Neural progenitor cell (in vitro differentiated cells): ENCODE measurements at places on chromosomes 3 and 15.

DNA sequence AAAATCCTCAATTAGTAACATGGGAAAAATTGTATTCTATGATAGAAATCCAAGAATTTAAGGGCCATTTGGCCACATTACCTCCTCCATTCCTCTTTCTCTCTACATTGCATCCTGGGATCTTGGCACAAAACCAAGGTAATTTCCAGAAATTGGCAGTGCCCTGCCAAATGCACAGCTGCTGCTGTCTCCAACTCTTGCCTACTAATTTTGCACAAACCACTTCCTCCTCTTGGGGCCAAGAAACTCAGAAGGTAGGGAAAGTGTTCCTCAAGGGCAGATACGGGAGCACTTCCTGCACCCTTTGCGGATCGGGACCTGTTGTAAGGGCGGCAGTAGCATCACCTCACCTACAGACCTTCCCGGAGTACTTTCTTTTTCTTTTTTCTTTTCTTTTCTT lies 57.8 kb downstream of the MAP3K13 start:
- no peak for DNase-seq

GRCh38 chr3:179421500-179421899 lies 29.8 kb downstream of the GNB4 start:
- peak; percentile 35 for DNase-seq

DNA sequence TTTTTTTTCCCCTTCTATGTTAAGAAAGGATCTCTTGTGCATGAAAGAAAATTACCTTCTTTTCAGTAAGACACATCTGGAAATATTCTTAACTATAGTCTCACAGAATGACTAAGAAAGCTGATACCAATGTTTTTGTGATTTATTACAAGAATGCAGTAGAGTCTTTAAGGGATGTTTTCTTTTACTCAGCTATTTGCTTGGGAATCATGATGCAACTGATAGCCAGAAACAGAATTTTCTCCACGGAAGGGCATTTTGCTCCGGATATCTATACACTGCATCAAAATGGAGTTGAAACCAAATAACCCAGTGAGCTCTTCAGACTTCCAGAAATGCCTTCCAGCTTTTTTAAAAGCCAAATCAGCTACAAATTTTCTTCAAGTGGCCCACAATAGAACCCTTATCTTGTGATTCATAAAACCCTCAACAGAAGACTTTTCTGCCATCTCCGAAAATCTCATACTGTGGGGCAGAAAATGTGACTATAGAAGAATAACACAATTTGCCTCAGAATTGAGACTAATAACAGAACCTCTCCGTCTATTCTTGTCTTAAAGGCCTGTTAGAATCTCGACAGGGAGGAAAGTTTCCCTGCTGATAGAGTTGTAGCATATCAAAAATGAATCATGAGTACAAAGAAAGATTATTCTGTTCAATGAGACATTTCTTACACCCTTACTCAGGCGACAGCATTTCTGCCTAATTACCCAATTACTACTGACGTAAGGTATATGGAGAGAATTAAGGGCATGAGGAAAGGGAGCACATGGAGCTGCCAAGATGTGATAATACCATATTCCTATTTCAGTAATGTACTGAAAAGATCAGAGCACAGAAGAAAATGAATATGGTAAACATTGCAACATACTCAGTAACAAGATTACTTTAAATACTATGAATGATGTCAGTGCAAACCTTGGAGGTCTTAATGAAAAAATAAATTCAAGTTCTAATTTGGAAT lies 900.1 kb downstream of the ROBO1 start:
- DNase-seq: no peak

GRCh38 chr3:177745607-177746005 lies 548.3 kb upstream of the TBL1XR1 start:
- DNase-seq: no peak

DNA sequence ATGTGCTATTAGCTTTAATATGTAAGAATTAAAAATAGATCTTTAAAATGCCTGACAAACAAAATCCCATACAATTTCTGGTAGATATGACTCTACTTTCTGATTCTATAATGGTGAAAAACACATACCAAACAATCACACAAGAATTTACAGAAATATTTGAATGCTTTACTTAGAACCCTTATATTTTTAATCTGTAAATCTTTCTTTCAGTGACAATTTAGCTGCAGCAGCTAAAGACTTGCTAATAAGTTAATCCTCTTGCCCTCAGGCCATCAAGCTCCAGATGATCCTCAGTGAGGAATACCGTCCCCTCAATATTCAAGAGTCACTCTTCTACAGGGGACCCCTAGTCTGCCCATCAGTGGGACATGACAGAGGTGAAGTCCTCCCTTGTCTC lies 55.6 kb downstream of the C3orf80 start:
- DNase-seq: no peak

- DNase-seq: no peak
These were observed 147.3 kb upstream of the CDIN1 start for GRCh38 chr15:36432161-36432560.

DNA sequence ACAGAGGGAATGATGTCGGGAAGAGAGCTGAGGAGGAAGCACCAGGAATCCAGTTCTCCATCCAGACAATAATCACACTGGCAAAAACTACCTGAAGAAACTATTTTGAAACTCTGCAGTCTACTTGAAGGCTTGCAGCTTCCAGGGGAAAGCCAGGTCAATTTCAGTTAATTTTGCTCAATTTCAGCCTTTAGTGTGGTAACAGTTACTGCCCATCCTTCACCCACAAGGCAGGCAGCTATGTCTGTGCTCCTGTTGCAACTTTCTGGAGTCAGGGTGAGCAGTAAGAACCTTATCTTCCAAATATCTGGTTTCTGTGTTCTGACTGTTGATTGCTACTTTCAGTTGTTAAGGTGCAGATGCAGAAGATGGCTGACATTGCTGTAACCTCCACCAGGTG lies 221.7 kb downstream of the ADAMTS17 start:
- DNase-seq: no peak

- peak; percentile 80 for DNase-seq
These were observed at the start of gene SHISA5 for GRCh38 chr3:48504051-48504946. TSS of gene SHISA5 (minus strand) at chr3:48504174. CDS start at chr3:48504094, 80 bp downstream.

DNA sequence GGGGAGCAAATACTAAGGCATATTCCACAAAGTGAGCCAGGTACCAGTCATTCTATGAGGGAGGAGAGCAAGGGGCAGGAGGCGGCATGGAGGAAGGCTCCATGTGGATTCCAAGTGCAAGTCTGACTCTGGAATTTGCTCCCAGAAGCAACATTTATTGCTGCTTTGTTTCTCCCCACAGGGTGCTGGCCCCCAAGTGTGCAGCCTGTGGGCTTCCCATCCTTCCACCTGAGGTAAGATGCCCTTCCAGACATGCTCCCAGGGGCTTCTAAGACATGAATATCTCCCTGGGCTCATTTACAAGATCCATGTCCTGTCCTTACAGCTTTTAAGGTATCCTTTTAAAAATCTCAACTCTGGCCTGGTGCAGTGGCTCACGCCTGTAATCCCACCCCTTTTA lies 15.9 kb upstream of the SACM1L start:
- DNase-seq: no peak

DNA sequence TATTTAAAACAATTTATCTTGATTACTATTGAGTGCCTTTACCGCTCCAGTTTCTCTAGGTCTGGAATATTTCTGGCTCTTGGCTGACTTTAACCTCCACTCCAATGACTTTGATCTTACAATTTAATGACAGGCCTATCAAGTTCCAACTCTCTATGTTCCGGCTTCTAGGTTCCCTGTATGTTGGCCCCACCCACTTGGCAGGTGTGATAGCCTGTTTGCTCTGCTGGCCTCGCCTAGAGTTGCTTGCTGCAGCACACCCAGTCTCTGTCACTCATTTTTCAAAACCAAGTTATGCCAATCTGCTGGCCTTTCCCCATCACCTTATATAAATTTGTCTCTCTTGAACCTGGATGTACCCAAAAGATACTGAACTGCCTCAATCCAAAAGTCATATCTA lies 428.0 kb downstream of the ROBO1 start:
- no peak for DNase-seq

GRCh38 chr15:68542771-68543164 lies 36.0 kb upstream of the CORO2B start:
- no peak for DNase-seq

DNA sequence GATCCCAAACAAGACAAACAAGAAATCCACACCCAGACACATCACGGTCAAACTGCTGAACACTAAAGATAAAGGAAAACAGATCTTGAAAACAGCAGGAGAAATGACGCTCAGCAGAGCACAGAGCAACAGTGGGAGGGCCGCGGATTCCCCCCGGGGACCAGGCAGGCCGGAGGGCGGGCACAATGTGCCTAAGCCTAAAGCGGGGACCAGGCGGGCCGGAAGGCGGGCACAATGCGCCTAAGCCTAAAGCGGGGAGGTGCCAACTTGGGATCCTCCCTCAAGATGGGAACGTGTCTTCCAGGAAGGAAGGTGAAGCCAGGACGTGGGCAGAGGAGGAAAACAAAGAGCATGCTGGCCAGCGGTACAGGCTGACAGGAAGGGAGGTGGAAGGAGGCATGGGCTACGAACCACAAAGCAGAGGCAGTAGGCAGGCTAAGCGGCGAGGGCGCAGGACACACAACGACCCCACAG lies 31.1 kb downstream of the CYFIP1 start:
- DNase-seq: peak; percentile 83

DNA sequence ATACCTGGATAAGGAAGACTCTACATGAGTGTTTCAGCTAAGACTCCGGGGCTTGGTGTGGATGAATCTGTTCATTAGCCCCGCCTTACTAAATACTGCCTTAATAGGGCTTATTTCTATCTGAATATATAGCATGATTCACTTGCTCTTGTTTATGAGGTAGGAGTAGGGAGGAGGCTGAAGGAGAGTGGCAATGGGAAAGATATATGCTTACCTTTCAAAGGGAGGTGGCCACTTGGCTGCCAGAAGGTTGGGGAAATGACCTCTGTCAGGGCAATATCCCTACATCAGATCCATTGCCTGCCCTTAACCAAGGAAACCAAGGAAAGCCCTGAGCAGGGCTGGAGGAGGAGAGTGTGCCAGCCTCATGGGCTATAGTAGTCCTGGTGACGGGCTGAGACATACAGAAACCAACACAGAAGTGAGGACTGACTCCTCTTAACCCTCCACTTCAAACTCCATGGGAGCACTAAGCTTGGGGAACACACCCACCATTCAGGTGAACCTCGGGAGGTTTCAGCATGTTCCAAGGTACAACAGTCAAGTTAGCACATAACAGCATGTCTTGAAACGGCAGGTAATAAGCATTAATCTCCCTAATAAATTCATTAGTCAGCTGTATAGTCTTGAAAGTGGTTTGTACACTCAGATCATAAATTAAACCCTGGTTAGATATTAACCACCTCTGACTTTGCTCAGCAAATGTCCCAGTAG lies 80.1 kb downstream of the EOMES start:
- DNase-seq: no peak

- no peak for DNase-seq
These were observed 24.5 kb downstream of the MAP2K1 start for GRCh38 chr15:66411190-66411589.

- DNase-seq: no peak
These were observed 153.7 kb upstream of the HES1 start for GRCh38 chr3:193982258-193982659.

DNA sequence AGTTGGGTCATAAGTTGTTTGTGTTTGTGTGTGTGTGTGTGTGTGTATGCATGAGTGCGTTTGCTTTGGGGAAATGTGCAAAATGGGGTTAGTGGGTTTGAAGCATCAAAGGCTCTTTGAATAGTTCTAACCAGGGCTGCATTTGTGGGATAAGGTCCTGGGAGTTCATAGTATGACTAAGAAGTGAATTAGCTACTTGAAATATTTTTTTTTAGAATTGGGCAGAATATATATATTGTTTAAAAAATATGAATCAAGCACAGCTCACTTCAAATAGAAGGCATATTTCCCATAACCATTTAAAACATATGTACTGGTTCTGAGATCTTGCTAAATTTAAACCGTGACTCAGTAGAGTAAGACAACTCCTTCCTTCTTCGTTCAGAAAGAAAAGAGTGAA lies 43.1 kb downstream of the IGF2BP2 start:
- no peak for DNase-seq

- DNase-seq: no peak
These were observed 153.8 kb downstream of the SEMA6D start for GRCh38 chr15:47870956-47871625.

DNA sequence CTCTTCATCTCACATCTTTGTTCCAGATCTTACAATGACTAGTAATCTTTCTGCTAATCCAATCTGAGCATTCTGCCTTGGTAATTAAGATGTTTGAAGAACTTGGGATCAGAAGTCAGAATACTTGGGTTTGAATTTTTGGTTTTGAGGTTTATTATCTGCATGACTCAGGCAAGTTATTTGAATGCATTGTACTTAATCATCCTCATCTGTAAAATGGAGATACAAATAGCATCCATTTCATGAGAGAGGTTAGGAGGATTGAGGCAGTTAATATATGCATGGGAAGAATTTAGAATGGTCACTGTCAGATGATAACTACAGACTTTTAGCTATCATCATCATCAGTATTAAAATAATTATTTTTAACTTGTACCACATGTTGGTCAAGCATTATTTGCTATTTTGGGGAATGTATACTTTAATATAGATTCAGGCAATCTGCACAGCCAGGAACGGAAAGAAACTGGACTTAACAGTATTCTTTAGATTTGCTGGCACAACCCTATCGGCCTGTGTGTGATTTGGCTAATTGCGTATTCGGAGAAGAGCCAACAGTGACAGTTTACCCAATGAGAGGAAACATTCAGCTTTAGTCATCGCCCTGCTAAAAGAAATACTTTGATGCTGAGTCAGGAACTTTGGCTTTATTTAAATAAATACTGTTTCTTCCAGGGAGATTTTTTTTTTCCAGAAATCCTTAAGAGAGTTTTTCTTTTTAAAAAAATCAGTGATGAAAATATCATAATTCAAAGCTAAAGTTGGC lies 600.0 kb downstream of the ROBO1 start:
- DNase-seq: no peak

- DNase-seq: no peak
These were observed 4.6 kb upstream of the SKIL start for GRCh38 chr3:170352936-170353335.

DNA sequence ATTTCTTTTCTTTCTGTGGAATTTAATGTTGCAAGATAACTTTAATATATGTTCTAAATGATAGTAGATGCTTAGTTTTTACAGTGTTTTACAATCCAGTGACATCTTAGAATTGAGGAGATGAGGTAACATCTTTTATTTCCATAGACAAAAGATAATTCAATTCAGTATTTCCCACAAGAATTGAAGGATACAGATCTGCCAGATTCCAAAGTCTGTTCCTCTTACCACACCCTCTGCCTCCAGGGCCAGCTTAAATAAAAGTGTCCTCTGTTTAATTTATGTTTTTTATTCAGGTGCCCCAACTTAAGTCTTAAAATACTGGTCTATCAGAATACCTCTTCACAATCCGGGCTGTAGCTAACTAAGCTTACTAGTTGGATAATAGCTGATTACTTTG lies 6.5 kb downstream of the STT3B start:
- no peak for DNase-seq
